ENCODE measurements at places on chromosomes 2 and 18. TPM values are rescaled to one million over a fixed set of nuclear protein-coding genes. Genes with fewer than 3 reads are reported as not detected.

Gene PKP4
- 26.1 TPM for total RNA-seq

Gene ELOA2
- total RNA-seq, result not detected

Gene ADCYAP1
- not detected for total RNA-seq

Gene UGT1A3
- not detected for total RNA-seq

Gene GAREM2
- total RNA-seq, result 0.65 TPM

Gene GAREM1
- 4.1 TPM for total RNA-seq

Measured in smooth muscle cell of bladder (primary cell).